ENCODE measurements at places on chromosomes 7 and 10. TPM values are rescaled to one million over a fixed set of nuclear protein-coding genes. Genes with fewer than 3 reads are reported as not detected.

DNA sequence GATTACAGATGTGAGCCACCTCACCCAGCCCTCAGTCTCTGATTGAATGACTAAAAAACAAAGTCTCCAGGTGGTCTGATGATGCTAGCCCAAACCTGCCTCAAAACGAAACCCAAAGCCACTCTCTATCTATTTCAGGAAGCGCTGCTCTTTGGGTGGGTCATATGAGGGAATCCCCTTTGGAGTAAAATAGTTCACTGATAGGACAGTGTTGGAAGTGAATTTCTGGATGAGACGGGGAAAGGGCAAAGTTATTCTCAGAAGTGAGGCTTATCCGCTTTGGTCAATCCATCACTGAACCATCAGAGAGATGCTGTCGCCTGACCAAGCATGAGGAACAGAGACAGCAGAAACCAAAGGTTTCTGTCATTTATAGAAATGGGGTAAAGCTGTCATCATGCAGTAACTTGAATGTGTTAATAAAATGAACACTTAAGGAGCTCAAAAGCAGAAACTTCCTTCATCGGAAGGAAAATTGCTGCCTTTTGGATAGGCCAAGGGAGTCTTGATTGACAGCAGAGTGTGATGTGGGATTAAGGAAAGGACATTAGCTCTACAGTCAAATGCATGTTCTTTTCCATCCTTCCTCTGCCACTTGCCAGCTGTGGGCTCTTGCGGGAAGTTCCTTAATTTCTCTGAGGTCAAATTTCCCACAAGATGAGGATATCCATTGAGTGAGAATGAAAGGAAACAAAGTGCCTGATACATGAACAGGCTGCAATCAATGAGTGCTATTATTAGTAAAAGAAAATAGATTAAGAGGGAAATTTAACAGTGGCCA, 64.9 kb upstream of the C1QL3 start:
- DNase-seq, result no peak

GRCh38 chr10:50788951-50789945, 49.5 kb downstream of the ASAH2B start:
- no peak for DNase-seq

GRCh38 chr7:776992-777727, 50.1 kb upstream of the PRKAR1B start:
- DNase-seq, result no peak

- no peak for DNase-seq
Observed at GRCh38 chr10:21314111-21314626, 211.3 kb downstream of the SKIDA1 start.

GRCh38 chr7:45157286-45157652, 322 bp upstream of the RAMP3 start:
- DNase-seq, result no peak

DNA sequence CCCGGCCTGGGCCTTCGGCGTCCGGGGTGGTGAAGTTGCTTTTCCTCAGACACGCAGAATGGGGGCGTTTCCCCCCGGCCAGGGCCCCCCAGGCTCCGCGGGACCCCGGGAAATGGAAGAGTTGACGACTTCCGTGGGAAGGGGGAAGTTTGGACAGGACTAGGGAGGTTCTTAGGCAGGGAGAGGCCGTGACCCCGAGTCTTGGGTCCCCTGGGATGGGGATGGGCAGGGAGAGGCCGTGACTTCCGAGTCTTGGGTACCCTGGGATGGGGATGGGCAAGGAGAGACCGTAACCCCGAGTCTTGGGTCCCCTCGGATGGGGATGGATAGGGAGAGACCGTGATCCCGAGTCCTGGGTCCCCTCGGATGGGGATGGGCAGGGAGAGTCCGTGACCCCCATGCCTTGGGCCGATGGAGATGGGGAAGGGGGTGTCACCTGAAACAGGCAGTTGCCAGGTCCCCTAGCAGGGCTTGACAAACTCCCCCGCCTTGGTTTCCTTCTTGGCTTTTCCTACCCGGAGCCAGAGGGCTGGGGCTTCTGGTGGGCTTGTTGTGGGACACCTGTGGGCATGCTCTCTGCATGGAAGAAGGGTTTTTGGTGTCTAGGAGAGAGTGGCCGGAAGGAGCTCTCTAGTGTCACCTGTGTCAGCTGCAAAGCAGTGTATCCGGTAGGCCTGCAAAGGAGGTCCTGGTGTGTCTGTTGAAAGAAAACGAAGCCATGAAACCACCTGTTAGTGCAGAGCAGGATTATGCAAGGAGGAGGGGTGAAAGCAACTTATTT, 1.1 kb downstream of the TRRAP start:
- peak; percentile 47 for DNase-seq

DNA sequence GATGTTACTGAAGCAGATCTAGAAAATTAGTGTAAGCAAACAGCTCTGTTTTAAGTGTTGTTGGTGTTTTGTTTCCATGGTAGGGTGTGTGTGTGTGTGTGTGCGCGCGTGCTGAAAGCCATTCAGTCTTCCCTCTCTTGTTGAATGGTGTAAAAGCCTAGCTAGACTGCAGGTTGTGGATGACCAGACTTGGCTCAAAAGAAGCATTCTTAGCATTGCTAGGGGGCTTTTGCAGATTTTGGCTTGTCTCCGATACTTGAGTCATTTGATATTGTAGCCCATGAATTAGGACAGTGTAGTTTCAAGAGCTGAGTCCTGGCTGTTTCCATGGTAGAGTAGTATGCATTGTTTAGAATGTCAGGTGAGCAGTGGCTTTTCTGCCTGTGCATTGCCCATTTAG, 99.1 kb downstream of the SND1 start:
- DNase-seq, result no peak

DNA sequence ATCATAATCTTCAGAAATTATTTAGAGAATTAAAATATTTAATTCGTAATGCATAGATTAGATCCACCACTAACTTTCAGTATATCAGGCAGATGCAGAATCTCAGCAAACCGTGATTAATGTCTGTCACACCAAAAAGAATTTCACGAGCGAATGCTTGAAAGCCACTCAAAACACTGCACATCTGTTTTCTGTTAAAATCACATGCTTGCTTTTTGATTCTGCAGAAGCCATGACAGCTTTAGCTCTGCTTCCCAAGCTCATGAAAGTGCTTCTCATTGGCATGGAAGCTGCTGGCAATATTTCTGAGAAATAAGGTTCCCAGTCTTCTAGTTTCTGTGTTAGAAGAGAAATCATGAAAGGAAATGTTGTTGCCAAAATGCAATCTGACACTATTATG, 837.8 kb upstream of the LRRN3 start:
- DNase-seq, result no peak

DNA sequence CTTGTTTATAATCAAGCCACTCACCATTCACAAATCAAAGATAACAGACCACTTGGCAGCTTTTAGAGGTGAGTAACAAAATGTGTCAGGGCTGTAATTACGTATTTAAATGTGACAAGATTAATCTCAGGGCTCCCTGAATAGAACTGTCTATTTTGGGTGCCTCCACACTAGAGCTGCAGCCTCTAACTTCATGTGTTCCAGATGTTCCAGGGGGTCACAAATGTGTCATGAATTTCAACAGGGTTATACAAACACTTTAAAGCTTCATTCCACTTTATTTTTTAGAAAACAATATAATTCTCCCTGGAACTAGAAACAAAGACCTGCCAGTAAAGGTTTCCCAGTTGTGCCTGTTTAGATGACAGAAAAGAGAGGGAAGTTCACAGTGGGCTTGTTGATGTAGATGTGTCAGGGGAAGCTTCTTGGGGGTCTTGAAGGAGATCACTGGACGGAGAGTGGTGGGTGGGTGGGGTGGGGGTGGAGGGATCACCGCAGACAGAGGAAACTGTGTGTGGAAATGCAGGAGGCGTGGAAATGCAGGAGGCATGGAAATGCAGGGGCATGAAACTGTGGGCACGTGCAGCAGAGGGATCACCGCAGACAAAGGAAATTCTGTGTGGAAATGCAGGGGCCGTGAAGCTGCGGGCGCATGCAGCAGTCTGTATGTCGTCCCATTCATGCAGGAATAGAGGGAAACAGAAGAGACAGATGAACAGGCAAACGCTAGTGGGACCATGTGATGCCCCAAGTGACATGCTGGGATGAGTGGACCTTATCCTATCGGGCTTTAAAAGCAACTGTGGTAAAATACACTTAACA, 42.0 kb upstream of the TRIL start:
- no peak for DNase-seq

- no peak for DNase-seq
Observed at GRCh38 chr7:22802426-22802825, 20.2 kb downstream of the TOMM7 start.

DNA sequence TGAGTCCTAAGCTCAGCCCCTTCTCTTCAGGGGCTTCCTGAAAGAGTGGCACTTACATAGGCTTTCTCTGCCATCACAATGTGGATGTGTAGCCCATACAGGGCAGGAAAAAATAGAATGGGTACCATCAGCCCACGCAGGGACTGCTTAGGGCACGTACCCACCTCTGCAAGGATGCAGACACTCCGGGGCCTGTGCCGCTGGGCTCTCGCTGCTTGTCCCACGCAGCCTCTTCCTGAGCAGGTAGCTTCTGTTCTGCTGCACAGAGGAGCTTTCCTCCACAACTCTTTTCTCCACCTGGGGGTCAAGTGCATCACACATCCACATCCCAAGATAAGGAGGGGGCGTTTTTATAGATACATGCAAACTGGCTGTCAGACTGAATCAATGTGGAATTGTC, 34.3 kb downstream of the FRMPD2 start:
- peak; percentile 48 for DNase-seq

DNA sequence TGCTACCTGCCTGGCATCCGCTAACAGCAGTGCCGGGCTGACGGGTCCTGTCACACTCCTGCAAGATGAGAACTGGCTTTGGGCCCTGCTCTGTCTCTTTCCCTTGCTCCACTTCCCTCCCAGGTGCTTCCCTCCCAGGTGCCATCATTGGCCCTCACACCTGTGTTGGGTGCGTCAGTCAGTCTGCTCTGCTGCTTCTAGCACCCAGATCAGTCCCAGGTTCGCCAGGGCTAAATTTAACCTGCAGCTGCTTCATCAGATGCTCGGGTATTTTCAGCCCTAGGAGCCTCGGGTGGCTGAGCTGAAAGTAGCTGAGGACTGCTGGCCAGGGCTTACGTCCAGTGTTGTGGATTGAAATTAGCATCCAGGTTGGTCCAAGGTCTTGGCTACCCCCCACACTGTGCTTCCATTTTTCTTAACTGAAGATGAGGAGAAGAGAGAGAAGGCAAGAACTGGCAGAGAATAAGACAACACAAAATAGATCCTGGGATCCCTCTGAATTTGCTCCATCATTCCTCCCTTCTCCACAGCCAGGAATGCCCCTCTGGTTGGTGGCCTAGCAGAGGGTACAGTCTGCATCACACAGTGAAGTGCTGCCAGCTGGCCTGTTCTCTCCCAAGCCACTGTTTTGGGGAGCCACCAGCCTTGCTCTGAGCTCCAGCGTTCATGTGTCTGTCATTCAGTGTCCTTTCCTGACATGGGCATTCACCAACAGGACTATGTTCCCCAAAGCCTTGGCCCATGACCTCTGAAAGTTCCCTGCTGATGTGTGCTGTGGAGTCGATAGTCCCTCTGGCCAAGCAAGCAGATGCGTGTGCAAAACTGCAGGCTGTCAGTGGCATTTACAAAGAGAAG, 65.9 kb upstream of the SYPL1 start:
- DNase-seq, result no peak

The SLC26A3 gene
- total RNA-seq, result not detected

The ARHGEF5 gene
- total RNA-seq, result 5.0 TPM

The SCART1 gene
- total RNA-seq, result 0.24 TPM

The SEMA3D gene
- total RNA-seq, result 1.5 TPM

The MPP7 gene
- total RNA-seq, result 8.9 TPM

The KLHL7 gene
- total RNA-seq, result 87.6 TPM

The ENTPD7 gene
- 3.5 TPM for total RNA-seq

The TRPV6 gene
- total RNA-seq, result 0.71 TPM
